NCI-H1694 treated with DMSO at 0.1 percent for 48 hours (cell line): ENCODE measurements at places on chromosomes 3 and 15.

- DNase-seq = peak; percentile 19
Observed at GRCh38 chr3:156449710-156450574, 105.0 kb downstream of the SSR3 start.

DNA sequence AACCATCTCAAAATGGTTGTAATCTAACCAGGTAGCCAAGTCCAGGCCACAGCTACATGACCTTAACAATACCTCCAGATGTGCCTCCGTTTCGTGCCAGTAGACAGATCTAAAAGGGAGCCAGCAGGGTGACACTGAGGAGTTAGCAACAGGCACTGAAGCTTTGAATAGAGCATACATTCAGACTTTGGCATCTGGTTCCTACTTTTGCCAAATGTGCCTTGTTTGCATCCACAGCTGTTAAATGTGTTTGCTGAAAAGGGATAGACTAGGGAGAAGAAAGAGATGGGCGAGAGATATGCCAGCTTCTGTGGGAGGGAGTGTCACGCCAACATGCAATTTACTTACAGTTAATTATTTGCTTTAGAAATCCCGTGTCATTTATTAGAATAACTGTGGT is 1433.9 kb upstream of the CADM2 start:
- DNase-seq = peak; percentile 53

GRCh38 chr3:193559100-193559499 is 4.4 kb upstream of the ATP13A4 start:
- DNase-seq = no peak

DNA sequence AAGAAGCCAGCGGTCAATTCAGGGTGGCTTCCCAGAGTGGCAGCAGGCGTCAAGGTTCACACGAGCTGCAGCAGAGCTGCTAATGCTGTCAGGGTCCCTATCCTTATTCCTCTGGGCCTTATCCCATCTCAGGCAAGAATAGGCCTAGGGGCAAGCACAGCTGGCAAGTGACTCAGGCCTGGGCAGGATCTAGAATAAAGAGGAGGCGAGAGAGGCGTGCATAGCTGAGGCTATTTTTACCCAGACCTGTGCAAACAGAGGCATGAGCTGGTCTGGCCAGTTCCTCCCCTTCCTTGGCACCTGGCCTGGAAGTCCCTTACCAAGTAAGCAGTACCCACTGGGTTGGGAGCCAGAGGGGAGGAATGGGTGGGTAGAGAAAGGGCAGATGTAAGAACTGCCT is 12.2 kb upstream of the VIPR1 start:
- DNase-seq = no peak

- DNase-seq = no peak
Observed at GRCh38 chr15:74387621-74388362, 20.3 kb upstream of the CYP11A1 start.

- DNase-seq = no peak
Observed at GRCh38 chr3:23244324-23245041, 41.4 kb downstream of the UBE2E2 start.

DNA sequence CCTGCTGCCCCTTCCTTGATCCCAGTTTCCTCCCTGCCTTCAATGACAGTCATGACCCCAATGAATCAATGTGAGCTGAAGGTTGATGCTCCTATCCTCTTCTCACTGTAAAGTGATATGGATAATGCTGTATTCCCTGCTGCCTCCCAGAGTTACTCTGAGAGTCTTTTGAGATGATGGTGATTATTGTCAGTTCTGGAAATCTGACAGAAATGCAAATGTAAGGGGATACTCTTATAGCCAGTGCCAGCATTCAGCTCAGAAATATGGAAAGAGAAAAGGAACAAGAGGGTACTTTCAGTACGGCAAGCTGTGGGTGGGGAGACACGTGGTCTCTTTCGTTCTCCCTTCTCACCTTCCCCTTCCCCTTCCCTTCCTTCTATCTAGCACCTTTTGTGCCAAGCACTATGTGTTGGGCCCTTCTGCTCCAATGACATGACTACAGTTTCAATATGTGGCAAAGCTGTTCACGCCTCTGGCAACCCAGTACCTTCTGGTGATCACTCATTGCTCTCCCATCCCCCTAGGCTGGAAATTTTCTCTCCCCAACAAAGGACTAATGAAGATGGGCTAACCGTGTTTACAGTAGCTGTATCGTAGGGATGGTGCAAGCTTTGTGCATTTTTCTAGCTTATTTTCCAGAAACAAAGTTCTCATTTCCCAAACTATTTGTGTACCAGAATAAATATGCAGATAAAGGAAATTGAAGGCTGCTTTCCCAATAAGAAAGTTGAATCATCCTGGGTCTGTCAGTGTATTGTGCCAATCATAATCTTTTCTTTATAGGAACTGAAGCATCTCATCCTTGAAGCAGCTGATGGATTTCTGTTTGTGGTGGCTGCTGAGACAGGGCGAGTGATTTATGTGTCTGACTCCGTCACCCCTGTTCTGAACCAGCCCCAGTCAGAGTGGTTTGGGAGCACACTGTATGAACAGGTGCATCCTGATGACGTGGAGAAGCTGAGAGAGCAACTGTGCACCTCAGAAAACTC is 70.3 kb downstream of the ARNT2 start:
- no peak for DNase-seq

DNA sequence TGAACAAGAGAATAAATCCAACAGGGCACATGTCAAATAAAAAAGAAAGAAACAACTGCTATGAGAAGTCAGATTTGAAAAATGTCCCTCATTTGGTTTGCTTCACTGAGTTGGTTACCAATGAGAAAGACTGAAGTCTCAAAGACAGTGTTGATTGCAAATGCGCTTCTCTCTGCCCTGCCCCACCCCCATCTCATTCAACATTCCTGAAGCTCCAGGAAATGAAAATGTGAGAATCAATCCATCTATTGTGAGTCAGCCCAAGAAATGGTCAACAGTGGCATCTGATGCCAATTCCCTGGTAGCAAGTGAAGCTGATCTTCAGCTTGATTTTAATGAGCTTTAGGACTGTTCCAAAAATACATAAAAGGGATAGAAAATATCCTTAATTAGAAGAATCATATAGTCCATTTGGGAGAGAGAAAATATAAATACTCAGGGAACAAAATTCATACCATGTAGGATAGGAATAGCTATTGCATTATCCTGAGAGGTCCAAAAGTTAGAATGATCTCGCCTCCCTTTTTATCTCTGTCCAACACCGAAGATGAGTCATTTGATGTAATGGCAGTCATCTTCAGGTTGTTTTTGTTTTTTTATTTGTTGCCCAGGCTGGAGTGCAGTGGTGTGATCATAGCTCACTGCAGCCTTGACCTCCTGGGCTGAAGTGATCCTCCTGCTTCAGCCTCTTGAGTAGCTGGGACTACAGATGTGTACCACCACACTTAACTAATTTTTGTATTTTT is 200.3 kb upstream of the UMPS start:
- DNase-seq = no peak

GRCh38 chr3:132669256-132669777 is 9.2 kb downstream of the UBA5 start:
- no peak for DNase-seq

DNA sequence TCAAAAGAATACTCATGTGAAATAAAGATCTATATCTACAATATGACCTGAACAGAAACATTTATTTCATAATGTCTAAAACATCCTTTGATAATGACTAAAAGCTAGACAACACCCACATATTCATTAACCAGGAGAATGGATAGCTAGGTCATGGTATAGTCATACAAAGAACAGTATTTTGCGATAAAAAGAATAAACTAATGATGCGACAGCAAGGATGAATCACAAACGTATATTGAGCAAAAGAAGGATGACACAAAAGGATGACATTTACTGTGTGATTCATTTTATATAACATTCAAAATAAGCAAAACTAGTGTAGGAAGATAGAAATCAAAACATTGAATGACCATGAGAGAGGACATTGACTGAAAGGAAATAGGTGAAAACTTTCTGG is 1233.1 kb downstream of the OTOL1 start:
- no peak for DNase-seq

GRCh38 chr3:144167634-144168033 is 196.0 kb downstream of the DIPK2A start:
- no peak for DNase-seq

DNA sequence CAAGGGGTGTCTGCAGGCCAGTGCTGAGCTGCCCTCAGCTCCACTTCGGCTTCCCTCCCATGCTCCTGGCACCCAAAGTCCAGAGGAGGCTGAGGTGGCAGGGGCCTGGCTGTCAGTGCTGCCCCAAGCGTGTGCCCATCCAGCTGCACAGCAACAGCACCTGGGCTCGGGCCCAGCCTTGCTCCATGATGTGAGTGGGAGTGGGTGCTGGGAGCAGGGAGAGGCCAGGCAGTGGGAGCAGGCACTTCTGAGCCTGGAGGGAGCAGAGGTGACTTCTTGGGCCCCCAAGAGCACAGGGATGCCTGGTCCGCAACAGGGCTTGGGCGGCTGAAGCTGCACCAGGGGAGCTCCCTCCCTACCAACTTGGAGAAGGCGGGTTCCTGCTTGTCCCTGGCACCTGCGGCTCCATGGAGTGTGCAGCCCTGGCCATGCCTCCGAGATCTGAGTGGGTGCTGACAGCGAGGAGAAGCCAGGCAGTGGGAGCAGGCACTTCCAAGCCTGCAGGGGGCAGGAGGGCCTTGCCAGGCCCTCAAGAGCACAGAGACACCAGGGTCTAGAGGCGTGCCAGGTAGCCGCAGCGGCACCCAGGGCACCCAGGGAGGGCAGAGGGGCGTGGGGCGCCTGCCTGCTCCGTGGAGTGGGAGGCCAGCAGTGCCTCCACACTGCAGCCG is 366.7 kb upstream of the SGO1 start:
- no peak for DNase-seq

- no peak for DNase-seq
Observed at GRCh38 chr3:26202169-26202568, 412.3 kb downstream of the OXSM start.

- DNase-seq = no peak
Observed at GRCh38 chr3:26064297-26064696, 274.4 kb downstream of the OXSM start.

GRCh38 chr3:77530870-77531269 is 491.0 kb downstream of the ROBO2 start:
- peak; percentile 46 for DNase-seq

DNA sequence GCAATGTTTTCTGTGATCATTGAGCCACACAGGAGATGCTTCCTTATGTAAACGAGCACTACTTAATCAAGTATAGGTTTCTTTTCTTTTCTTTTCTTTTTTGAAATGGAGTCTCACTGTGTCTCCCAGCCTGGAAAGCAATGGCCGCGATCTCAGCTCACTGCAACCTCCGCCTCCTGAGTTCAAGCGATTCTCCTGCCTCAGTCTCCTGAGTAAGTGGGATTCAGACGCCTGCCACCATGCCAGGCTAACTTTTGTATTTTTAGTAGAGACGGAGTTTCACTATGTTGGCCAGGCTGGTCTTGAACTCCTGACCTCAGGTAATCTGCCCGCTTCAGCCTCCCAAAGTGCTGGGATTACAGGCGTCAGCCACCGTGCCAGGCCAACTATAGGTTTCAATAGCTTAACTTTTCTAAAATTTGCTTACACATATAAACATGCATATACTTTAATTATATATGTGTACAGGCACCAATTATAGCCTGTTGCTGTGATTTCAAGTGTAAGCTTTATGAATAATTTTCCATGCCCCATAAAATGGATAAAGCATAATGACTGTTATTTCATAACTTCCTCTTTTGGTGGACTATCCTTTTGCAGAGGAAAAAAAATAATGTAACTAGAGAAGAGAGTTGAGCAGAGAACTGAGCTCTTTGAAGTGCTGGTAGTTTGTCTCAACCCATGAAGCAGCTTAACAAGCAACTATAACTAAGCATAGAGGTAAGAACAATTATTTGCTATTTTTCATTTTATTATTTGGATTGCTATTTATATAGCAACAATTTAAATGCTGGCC is 24.8 kb upstream of the MBNL1 start:
- no peak for DNase-seq

- DNase-seq = no peak
Observed at GRCh38 chr3:7190095-7190494, 329.2 kb downstream of the GRM7 start.

- no peak for DNase-seq
Observed at GRCh38 chr3:116199063-116199462, 246.2 kb downstream of the LSAMP start.
